Endodermal cell (in vitro differentiated cells): ENCODE measurements at places on chromosomes 5 and 9. TPM values are rescaled to one million over a fixed set of nuclear protein-coding genes. Genes with fewer than 3 reads are reported as not detected.
A peak's percentile ranks its signal among the peaks of the same experiment; 100 is the strongest.

Gene OBP2B
- total RNA-seq = not detected in 2 replicates

GRCh38 chr9:93589688-93590087 lies 13.3 kb downstream of the PHF2 start:
- no peaks in the 10 kb centered on the region for H3K27me3 ChIP-seq
- DNase-seq = peak; percentile 44
- peaks cover 3% of the 10 kb centered on the region for H3K4me1 ChIP-seq
- H3K27ac ChIP-seq = no peak overlapping the region
- H3K36me3 ChIP-seq = no peaks in the 10 kb centered on the region

Gene MAP1B
- 85.9 to 103 TPM (median 87.9 TPM) in 3 replicates for total RNA-seq

DNA sequence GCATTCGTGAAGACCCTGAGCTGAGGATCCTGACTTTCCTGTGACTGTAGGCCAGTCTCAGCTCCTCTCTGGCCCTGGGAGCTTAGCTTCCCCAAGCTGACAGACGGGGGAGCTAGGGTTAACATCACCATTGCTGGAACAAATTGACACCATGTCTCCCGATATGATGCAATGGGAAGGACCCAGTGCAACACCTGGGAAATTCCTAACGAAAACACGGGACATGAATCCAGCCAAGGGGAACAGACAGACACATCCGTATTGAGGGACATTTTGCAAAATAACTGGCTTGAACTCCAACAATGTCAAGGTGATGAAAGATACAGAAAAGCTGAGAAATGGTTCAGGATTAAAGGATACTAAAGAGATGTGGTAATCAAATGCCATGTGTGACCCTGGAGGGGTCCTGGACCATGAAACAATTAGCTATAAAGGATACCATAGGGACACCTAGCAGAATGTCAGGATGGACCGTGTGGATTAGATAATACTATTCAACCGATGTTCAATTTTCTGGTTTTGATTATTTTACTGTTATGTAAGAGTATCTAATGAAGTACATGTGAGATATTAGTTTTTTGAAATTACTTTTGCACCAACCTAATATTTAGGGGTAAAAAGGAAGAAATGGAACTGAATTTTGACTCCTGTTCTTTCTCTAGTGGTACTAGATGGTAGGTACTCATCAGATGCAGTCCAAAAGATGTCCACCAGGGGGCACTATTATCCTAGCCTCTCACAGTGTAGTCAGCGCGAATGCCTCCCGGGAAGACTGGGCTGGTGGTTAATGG lies 52.7 kb downstream of the NDST1 start:
- peak overlapping the region; percentile 54 for H3K27ac ChIP-seq
- DNase-seq = peak; percentile 95
- H3K36me3 ChIP-seq = peaks cover 11% of the 10 kb centered on the region

- no peaks in the 10 kb centered on the region for H3K4me1 ChIP-seq
- no peak overlapping the region for H3K27ac ChIP-seq
- no peak for DNase-seq
- no peaks in the 10 kb centered on the region for H3K27me3 ChIP-seq
- H3K36me3 ChIP-seq = no peaks in the 10 kb centered on the region
- no peak overlapping the region for H3K4me3 ChIP-seq
Observed at GRCh38 chr5:134077926-134078580, 36.4 kb upstream of the TCF7 start.

GRCh38 chr5:18811661-18812060 lies 1176.3 kb downstream of the CDH18 start:
- no peaks in the 10 kb centered on the region for H3K27me3 ChIP-seq
- no peak overlapping the region for H3K27ac ChIP-seq
- no peak overlapping the region for H3K4me3 ChIP-seq
- no peaks in the 10 kb centered on the region for H3K36me3 ChIP-seq
- no peaks in the 10 kb centered on the region for H3K4me1 ChIP-seq

- no peak overlapping the region for H3K27ac ChIP-seq
- H3K4me1 ChIP-seq = peaks cover 12% of the 10 kb centered on the region
- H3K36me3 ChIP-seq = no peaks in the 10 kb centered on the region
- H3K27me3 ChIP-seq = no peaks in the 10 kb centered on the region
- no peak overlapping the region for H3K4me3 ChIP-seq
Observed at GRCh38 chr5:158384535-158385481, 525.9 kb upstream of the CLINT1 start.

- H3K36me3 ChIP-seq = no peaks in the 10 kb centered on the region
- H3K27ac ChIP-seq = no peak overlapping the region
- DNase-seq = no peak
- no peaks in the 10 kb centered on the region for H3K4me1 ChIP-seq
- H3K27me3 ChIP-seq = no peaks in the 10 kb centered on the region
- no peak overlapping the region for H3K4me3 ChIP-seq
Observed at GRCh38 chr5:133497608-133498348, 114.6 kb downstream of the FSTL4 start.

DNA sequence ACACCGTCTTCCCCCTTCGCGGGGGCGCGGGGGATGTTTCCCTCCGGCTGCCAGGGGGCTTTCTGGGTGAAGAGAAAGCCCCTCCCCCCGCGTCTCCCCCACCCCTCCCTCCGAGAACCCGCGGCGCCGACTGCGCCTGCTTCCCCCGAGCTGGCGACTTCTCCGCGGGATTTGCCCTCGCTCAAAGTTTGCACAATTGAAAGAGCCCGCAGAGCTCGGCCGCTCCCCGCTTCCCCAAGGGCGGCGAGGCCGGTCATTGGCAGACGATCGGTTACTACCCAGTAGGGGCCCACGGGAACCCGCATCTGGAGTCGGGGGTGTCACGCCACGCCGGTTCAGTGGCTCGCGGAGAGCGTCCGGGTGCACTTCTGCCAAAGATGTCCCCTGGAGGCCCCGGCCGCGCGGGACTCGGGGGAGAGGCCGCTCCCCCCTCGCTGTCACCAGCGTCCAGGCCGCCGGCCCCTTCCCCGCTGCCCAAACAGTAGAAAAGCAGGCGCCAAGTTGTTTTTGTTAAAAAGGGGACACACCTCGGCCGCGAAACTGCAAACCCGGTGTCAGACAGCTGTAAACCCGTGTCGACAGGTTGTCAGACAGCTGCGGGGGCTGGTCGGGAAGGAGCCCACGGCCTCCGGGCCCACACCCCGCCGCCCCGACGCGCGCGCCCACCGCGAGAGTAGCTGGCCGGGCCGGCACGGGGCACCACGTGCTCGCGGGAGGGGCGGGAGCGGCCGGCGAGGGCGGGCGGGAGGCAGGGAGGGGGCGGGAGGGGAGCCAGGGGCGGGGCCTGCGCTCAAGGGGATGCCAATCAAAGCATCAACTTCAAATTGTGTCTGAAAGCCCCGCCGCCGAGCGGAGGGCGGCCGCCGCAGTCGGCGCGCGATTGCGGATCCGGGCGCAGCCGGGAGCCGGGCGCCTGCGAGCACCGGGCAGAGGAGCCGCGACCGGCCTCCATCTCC lies at the start of gene IRX1:
Gene IRX1, plus strand, starts transcription at position 827 of the 956 bp plus-strand sequence. CDS start 274 bp downstream, outside the sequence.
- peaks cover 6% of the 10 kb centered on the region for H3K4me1 ChIP-seq
- peak within 1 kb of the TSS; percentile 44 for H3K27ac ChIP-seq
- peak; percentile 88 for DNase-seq
- no peaks in the 10 kb centered on the region for H3K36me3 ChIP-seq
- H3K27me3 ChIP-seq = peaks cover 94% of the 10 kb centered on the region
- H3K4me3 ChIP-seq = peak within 1 kb of the TSS; percentile 70

DNA sequence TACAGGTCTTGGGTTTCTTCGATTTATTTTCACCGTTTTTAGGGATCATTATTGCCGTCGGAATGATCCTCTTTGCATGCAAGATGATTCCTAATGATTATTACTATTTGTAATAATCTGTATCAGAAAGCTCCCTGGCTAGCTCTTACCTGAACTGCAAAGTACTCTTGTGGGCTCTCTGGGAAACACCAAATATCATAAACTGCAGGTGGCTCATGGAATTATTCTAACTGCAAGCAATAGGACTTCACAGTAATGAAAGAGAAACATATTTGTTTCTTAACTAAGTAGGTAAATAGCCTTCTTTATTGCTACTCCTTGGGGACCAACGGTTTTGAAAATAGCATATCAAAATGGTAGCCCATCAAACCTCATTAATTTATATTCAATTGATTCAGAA lies 219.4 kb downstream of the NFIB start:
- no peaks in the 10 kb centered on the region for H3K27me3 ChIP-seq
- no peak for DNase-seq
- no peak overlapping the region for H3K27ac ChIP-seq
- H3K36me3 ChIP-seq = no peaks in the 10 kb centered on the region
- no peaks in the 10 kb centered on the region for H3K4me1 ChIP-seq
- H3K4me3 ChIP-seq = no peak overlapping the region

- H3K27me3 ChIP-seq = no peaks in the 10 kb centered on the region
- H3K4me3 ChIP-seq = no peak overlapping the region
- no peak overlapping the region for H3K27ac ChIP-seq
- H3K36me3 ChIP-seq = no peaks in the 10 kb centered on the region
- H3K4me1 ChIP-seq = no peaks in the 10 kb centered on the region
Observed at GRCh38 chr9:95142728-95143127, 174.8 kb downstream of the FANCC start.

Gene OCLN
- total RNA-seq = 117 and 124 TPM in 2 replicates

Gene CDX1
- total RNA-seq = 0.25 TPM in 1 of 2 replicates, not detected in the other

Gene BTNL3
- total RNA-seq = not detected in 2 replicates

Gene PCDHGA11
- total RNA-seq = 10.2 and 10.6 TPM in 2 replicates

DNA sequence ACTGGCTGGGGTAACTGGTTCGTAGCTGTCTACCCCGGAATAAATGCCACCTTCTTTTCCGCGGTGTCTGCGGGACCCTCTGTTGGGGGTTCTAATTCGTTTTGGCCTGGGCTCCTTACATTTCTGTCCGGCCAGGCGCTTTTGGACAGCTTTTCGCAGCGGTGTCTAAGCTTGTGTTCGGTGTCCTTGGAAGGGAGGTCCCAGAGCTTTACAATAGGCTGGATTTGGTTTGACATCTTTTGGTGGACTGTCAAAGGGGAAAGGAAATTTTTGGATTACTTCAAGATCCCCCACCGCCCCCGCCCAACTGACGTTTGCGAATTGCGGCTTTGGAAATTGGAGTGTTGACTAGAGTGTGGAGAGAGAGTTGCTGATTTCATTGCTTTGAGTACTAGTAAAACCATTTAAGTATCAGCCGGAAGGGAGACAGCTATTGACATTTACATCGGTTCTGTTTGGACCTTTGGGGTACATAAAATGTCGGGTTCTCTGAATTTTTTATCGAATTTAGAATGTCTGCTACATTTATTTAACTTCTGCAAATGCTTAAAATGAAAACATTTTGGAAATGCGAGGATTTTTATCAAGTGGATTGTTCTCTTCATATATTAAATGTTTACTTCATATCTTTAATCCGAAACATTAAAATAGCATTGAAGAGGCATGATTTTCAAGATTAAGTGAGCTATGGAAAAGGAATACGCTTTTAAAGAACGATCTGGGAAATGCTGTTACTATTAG lies 4.7 kb upstream of the PURA start:
- H3K4me1 ChIP-seq = peaks cover 12% of the 10 kb centered on the region
- DNase-seq = no peak
- H3K36me3 ChIP-seq = no peaks in the 10 kb centered on the region

- H3K36me3 ChIP-seq = no peaks in the 10 kb centered on the region
- H3K4me1 ChIP-seq = peaks cover 13% of the 10 kb centered on the region
- no peak overlapping the region for H3K4me3 ChIP-seq
- H3K27ac ChIP-seq = no peak overlapping the region
- peak; percentile 40 for DNase-seq
- H3K27me3 ChIP-seq = no peaks in the 10 kb centered on the region
Observed at GRCh38 chr9:94918038-94918753, 191.7 kb downstream of the AOPEP start.

DNA sequence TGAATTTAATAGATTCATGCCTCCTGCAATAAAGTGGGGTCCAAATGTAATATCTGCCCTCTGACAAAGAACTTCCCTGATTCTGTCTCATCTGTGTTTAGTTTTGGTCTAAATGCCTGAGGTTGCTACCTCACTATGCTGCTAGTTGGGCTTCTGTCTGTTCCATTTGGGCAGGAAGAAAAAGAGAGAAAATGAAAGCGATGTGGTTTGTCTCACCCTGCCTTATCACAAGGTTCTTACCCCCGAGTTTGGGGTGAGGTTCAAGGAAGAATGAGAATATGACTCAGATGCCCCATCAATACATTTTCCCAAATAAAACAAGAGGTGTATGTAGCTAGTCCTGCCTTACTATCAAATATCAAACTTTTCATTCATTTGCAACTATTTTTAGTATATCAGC lies 132.1 kb upstream of the MTAP start:
- no peaks in the 10 kb centered on the region for H3K27me3 ChIP-seq
- no peak overlapping the region for H3K27ac ChIP-seq
- no peak for DNase-seq
- no peaks in the 10 kb centered on the region for H3K36me3 ChIP-seq
- H3K4me1 ChIP-seq = no peaks in the 10 kb centered on the region

- no peak overlapping the region for H3K27ac ChIP-seq
- no peak for DNase-seq
- no peaks in the 10 kb centered on the region for H3K4me1 ChIP-seq
- no peaks in the 10 kb centered on the region for H3K36me3 ChIP-seq
- H3K27me3 ChIP-seq = no peaks in the 10 kb centered on the region
- H3K4me3 ChIP-seq = no peak overlapping the region
Observed at GRCh38 chr5:81371354-81371876, 22.5 kb downstream of the ACOT12 start.
